ENCODE measurements at places on chromosomes 5 and 9.

DNA sequence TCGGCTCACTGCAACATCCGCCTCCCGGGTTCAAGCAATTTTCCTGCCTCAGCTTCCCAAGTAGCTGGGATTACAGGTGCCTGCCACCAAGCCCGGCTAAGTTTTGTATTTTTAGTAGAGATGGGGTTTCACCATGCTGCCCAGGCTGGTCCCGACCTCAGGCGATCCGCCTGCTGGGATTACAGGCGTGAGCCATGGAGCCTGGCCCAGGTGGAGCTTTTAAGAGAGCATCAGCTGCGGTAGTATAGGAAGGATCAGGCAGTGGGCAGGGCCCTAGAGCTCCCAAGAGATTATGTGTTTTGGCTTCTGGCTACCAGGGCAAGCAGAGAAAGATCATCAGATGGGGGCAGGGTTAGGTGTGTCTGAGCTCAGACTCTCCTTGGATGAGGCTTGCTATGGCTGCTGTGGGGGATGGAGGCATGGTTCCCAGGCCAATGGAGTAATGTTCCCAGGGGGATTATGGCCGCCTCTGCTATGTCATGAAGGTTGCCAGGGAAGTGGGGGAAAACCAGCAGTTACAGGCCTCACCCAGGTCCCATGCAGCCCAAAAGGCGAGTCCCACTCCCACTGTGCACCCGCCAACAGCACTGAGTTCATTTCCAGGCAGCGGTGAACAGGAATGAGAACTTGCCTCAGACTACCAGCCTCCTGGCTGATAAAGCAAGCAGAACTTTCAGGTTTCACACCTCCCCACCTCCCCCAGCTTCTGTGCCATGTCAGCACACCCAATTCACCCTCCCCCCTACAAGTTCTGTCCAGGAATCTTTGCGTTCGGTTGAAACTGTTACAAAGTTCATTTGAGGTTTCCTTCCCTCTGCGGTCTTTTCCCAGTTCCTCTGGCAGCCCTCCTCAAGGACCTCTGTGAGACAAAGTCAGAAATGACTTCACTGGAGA, 507.6 kb downstream of the SPATA31D1 start:
- no peak for DNase-seq

DNA sequence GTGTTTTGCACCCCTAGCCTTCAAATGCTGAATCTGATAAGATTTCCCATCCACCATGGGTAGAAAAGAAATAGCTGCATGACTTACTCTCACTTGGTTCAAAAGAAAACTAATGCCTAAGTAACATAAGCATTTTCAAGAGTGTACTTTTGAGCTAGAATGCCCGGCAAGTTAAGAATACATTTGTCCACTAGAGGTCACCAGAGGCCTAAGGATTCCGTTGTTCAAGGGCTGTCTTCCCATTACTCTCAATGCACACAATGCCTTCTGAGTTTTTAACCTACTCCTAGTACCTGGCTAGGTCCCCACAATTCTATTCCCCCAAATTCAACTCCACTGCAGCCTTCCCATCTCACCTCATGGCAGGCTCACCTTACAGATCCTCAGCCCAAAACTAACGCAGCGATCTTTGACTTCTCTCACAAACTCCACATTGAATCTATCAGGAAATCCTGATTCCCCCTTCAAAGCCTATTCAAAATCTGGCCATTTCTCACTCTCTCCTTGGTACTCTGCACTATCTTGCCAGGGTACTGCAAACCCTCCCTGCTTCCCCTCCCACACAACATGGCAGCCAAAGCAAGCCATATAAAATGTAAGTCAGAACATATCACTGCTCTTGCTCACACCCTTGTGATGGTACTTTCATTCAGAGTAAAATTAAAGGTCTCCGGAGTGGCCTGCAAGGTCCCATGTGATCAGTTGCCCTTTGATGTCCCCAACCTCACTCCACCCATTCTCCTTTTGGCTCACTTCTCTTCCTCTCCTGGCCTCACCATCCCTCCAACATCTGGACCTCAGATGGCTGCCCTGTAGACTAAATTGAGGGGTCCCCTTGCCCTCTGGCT, 13.4 kb downstream of the OXCT1 start:
- peak; percentile 61 for DNase-seq

GRCh38 chr5:115424030-115424429, 120.5 kb downstream of the FEM1C start:
- DNase-seq, result no peak

- DNase-seq, result no peak
Measured at GRCh38 chr5:36441280-36441679, 139.6 kb upstream of the RANBP3L start.

GRCh38 chr5:19770396-19770795, 217.6 kb downstream of the CDH18 start:
- DNase-seq, result no peak

- DNase-seq, result no peak
Measured at GRCh38 chr5:151683444-151683843, 3.3 kb downstream of the SPARC start.

- DNase-seq, result no peak
Measured at GRCh38 chr5:140627972-140628371, 5.0 kb downstream of the CD14 start.

DNA sequence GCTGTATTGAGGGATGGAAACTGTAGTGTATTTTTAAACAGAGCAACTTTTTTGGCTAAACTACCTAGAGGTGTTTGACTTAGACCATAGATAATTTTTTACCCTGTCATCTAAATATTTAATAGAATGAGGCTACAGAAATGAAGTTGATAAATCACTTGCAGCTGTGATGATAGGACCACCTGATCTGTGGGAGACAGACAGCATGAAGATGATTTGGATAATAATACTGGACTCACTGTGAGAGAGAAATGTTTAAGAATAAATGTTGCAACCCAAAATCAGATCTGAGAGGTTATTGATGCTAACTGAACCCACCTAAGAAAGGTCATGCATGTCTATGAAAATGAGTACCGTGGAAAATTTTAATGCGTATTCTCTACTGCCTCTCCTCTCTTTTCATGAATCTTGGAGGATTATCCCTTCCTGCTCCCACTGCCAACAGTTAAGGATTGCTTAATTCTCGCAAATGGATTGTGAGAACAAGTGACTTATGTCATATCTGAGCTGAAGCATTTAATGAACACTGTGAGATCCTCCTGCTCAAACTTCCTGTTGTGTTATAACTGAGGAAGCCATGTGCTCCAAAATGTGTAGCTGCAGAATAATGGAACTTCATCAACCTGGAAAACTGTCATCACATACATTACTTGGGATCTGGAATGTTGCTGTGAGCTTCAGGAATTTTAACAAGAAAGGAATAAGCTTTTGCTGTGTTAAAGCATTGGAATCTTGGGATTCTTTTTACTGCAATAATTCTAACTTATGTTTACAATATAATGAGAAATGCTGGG, 617.9 kb upstream of the CDH18 start:
- DNase-seq, result no peak

DNA sequence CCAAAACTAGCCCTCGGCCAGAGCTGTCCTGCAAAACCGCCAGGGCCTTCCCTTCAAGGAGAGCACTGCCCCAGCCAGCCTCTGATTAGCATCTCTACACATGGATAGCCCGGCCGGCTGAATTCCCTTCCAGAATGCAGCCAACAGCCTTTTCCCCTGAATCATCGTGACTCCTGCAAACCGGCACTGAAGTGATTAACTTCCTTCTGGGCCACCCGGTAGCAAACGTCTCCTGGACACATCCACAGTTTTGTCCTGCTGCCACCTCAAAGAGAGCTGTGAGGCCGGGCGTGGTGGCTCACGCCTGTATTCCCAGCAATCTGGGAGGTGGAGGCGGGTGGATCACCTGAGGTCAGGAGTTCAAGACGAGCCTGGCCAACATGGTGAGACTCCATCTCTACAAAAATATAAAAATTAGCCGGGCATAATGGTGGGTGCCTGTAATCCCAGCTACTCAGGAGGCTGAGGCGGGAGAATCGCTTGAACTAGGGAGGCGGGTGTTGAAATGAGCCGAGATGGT, 21.1 kb upstream of the EEIG1 start:
- no peak for DNase-seq

DNA sequence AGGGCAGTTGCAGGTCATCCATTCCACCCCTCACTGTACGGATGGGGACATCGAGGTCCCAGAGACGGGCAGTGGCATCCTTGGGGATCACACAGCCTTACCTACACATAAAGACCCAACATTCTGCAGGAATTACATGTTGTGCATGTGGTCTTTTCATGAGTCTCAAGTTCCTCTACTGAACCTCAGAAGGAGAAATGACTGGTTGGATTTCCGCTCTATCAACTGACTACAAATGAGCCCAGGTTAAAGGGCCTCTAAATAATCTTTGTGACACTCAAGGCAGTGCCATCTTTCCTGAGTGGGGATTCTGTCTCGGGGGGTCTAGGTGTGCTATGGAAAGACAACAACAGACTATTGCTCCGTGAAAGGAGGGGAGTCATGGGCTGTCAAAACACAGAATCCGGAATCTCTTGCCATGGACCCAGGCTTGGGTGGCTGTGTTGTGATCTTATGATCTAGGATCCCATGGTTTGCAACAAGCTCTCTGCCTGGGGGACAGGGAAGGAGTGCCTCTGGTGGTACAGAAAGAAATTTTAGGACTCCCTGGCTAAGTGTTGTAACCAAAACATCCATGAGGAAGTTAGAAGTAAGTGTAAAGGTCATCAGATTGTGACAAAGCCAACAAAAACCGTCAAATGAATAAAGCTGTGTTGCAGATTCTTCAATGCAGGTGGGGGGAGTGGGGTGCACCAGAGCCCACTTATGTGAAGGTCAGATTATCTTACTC, 1.9 kb upstream of the SLC31A2 start:
- DNase-seq, result no peak

- no peak for DNase-seq
Measured at GRCh38 chr9:128026773-128027541, 40.2 kb downstream of the NAIF1 start.

GRCh38 chr9:133273819-133274218, 1.2 kb downstream of the ABO start:
- DNase-seq, result no peak

DNA sequence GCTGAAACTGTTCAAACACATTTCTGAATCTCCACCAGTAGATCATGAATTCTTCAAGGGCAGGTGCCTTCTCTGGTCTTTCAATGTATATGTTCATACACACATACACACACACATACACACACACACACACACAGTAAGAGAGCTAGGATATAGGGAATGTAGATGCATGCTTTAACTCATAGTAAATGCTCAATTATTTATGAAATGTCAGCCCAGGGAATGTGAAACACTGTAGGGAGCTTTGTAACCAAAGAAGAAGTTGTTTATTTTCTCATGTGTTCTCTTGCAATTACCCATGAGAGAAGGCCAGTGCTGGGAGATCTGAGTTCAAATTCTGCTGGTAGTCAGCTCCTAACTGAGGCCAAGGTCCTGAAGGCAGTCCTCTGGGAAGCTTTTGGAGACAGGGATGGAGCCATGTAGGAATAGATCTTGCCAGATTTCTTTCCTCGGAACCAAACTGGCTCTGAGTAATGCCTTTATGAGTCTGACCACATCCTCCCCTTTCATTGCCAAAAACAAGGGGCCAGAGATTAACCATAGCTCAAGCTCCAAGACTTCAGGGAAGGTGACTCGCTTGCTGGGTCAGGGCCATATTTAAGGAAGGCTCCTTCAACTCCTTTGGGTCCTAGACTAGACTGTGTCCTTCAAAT, 487.0 kb upstream of the TNC start:
- DNase-seq, result no peak

DNA sequence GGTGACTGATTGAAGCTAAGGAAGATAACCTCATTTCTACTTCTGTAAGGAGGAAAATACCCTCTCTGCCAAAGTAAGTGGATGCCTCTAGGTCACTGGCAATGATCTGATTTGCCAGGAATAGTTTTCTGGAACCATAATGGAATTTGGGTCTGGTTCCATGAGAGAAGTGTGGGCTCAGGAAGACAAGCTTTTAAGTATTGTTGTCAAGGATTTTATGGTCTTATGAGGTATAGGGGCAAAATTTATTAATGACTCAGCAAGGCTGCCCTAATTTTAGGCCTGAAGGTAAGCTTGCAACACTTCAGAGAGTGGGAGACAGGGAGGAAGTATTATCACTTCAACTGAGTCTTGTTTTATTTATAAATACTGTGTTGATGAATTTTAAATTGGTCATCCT, 322.6 kb upstream of the ACTBL2 start:
- no peak for DNase-seq

- DNase-seq, result no peak
Measured at GRCh38 chr5:141389153-141390042, 1.9 kb downstream of the PCDHGB4 start.

- DNase-seq, result no peak
Measured at GRCh38 chr5:169024421-169024820, 276.5 kb downstream of the SLIT3 start.

DNA sequence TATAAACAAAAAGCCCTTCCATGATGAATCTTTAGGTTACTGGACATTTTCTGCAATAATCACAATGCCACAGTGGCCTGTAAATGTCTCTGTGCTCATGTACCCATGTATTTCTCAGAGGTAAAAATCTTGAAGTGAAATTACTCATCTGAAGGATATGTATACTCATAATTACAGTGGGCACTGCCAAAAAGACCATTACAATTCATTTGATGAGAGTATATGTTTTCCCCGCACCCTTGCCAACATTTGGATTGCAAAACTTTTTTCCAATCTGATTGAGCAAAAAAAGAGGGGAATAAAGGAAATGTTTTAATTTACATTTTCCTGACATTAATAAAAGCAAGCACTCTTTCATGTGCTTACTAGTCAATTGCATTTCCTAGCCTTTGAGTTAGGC, 110.5 kb downstream of the EPB41L4A start:
- no peak for DNase-seq

DNA sequence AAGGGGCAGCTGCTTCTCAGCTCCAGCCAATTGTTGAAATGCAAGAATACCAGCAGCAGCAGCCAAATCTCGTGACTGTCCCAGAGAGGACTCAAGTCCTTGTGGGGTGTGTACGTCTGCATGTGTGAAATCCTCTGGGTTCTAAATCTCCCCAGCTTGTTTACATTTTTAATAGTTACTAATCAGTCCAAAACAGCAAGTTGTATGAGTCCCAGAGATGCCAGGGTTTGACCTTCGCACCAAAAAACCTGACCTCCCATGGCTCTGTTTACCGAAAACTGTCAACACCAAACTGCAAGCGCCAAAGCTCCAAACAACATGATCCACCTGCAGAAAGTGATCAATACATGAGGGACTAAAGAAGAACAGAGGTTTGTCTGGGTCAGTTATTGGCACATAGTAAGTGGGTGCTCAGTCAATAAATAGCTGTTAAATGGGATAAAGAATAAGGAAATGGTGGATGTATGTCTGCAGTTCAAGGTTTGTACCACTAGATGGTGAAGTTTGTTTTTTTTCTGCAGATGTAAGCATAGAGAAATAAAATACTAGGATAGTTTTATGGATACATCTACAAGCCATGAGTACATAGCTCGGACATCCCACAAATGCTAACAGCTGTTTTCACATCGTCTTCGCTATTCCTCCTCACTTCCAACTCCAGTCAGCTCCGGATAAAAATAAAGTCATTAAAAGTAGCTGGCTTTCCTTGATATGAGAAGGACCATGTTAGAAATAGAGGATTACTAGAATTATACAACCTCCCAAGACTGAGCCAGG, 85.3 kb upstream of the ADRB2 start:
- peak; percentile 16 for DNase-seq

DNA sequence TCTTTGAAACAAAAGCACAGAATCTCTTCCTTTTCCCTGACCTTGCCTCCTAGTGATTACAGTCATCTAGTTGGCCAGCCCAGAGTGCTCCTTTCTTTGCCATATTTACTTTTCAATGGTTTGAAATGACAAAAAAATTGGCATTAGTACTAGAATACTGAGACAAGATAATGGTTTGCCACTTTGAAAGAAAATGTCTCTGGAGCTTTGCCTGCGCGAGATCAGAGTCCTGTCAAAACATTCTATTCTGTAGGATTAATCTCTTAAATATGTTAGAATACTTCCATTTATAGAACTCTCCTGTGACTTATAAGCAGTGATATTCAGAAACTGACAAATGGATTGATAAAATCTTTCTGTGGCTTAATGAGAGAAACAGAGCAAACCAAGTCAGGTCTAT, 484.0 kb upstream of the IZUMO3 start:
- DNase-seq, result no peak
